ENCODE measurements at places on chromosomes 4 and X.

DNA sequence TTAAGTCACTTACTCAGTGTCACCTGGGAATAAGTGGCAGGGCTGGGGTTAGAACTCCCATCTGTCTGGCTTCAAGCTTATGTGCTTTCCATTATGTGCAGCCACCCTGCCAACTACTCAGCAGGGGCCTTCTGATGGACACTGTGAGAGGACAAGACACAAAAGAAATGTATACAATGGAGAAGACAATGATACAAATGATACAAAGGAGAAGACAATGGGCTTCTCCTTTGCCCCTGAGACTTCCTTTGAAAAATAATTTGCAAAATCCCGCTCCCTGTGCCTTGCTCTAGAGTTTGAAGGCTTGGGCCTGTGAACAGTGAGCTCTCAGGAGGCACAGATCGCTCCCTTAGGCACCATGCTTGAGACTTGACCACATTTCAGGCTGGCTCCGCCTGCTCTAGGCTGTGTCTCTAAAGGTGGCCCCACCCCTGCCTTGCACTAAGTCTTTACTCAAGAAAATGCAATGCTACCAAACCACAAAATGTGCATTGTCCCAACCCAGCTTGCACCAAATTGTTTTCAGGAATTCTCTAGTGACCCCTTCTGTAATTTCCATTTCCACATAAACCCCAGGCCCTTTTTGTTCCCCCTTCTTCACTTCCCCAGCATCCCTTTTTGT is 27.1 kb upstream of the STX18 start:
- no peak for DNase-seq

GRCh38 chr4:25838526-25838925 is 24.3 kb downstream of the SEL1L3 start:
- no peak for DNase-seq

- DNase-seq: no peak
These were observed 28.6 kb downstream of the CLNK start for GRCh38 chr4:10655968-10656367.

DNA sequence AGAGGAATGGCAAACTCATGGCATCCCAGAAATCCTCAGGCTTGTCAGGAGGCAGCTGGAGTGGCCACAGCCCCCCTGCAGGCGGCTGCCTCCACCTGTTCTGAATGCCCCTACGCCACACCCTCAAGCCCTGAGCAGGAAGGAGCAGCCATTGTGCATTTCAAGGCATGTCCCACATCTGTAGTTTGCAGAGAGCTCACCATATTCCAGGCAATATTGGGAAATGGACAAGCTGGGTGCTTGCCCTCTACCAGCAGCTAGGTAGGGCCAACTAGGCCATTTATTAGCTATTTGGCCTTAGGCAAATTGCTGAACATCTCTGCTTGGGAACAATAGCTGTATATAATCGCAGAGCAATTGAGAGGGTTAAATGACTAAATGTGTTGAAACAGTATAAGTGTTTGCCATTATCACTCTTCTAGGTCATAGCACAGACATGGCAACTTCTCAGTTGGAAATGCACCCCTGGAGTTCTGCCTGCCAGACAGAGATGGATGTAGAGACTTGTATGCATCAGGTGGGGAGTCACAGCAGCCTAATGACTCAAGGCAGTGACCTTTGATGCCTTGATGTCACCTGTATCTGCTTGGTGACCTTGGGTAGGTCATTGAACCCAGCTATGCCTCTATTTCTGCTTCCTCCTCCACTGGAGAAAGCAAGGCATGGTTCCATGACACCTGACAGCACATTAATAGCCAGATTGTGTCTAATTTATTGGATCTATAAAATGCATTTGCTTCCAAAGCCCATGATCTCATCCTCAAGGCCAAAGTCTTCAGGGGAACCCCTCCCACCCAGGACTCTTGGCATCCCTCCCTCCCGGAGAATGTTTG is 52.8 kb downstream of the FHDC1 start:
- no peak for DNase-seq

DNA sequence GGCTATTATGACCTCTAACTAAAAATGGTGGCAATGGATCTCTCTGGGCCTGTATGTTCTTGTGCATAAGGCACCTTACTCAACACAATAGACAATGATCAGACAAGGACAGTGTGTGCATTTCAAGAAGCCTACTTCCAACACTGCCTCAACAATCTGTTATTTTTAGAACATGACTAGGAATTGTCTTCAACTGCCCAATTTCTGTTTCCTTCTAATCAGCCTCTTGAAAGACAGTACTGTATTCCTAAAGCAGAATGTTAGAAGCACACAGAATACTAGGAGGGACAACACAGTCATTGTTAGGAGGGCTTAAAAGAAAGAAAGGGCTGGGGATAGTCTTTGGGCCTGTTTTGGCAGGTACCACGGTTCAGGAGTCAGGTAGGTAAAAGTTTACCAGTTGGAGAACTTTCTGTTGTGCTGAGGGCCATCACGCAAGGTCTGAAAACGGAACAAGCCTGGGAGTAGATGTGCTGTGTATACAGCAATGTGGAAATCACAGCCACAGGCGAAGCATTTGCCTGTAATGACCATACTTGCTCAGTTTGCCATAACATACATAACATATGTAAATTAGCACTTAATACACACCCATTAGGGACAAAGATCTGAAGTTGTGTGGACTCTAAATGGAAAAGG is 100.8 kb upstream of the ATXN3L start:
- no peak for DNase-seq

DNA sequence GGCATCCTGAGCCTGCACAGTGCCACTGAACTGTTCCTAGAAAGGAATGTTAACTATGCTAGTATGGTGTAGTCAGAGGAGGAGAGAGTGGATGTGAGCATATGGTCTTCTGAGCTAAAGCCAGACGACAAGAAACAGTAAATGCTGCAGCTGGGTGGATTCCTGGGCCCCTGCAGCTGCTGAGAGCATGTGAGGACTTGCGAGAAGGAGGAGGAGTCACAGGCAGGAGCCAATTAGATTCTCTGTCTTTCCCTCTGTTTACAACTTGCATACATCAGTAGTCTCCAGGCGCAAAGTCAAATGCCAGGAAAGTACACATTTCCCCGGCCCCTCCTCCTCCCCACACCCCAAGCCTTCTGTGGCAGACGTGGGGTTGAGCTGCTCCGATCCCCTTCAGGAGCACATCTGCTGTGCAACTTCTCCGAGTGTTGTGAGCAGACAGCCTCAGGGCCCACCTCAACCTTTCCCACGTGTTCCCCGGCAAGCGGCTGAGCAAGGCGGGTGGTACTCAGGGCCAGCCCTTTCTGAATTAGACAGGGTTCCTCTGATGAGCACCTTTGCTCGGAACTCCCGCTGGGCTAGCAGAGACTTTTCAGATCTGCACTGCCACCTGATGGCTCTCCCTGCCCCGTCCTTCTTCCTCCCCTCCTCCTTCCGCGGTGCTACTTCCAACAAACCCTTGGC is 108.7 kb upstream of the ATP6AP2 start:
- DNase-seq: peak; percentile 41

DNA sequence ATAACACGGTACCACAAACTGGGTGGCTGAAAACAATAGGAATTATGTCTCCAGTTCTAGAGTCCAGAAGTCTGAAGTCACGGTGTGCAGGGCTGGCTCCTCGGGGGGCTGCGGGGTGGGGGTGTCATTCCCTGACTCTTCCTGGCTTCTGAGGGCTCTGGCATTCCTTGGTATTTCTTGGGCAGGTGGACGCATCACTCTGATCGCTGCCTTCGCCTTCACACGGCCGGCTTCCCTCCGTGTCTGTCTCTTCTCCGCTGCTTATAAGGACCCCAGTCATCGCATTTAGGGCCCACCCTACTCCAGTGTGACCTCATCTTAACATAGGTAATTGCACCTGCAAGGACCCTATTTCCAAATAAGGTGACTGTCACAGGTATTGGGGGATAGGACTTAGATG is 134.6 kb downstream of the CPZ start:
- DNase-seq: no peak

DNA sequence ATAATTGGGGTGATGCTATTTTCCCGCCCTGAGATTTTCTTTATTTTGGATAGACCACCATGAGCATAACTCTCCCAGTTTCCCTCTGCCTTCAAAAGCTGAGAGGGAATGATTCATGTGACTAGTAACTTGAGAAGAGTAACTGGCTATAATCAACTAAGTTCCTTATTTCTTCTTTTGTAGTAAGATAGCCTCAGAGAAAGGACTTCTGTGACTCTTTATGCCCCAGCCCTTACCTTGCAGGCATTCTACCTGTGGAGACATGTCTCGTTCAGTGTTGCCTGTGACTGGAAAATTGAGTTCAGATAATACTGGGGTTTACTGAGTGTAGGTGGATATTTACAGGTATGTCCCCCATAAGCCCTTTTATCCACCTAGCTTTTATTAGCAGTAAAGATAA is 715.4 kb upstream of the HS3ST1 start:
- DNase-seq: no peak

All from DMS153 (cell line).